ENCODE measurements at places on chromosomes 6 and 20.

GRCh38 chr6:95091823-95092436, 485.4 kb upstream of the MANEA start:
- no peak for DNase-seq

DNA sequence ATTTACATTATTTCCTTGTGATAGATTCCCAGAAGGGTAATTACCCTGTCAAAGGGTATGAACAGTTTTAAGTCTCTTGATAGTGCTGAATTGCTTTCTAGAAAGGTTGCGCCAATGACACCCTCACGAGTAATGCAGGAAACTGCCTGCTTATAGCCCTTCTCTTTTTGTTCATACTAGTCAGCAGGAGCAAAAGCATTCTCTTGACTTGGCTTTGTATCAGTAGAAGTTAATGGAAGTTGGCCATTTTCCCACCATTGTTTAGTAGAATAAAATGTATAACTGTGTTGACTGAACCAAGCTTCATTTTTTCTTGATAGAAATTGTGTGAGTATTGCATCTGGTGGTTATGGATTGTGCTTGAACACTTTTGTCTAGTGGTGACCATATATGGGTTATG, 100.1 kb downstream of the FARS2 start:
- DNase-seq, result no peak

- no peak for DNase-seq
These were observed 6.7 kb downstream of the C20orf203 start for GRCh38 chr20:32667027-32667426.

DNA sequence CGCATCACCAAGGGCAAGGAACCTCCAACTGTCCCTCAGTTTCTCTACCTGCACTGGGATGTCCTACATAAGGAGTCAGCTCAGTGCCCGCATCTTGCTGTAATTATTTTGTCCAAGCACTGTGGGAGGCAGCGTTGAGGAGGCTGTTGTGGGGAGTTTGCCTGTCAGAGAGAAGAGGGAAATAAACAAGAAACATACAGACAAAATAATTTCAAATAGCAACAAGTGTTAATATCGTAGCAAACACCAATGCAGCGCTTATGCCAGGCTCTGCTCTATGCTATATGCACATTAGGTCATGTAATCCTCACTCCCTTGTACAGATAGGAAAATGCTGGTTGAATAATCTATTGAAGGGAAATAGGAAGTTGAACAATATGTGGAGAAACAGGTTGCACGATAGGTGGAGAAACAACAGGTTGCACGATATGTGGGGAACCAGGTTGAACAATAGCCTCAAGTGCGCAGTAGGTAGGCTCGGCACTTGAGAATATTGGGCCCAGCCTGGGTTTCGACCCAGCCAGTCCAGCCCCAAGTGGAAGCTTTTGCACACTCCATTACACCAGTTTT, 91.2 kb upstream of the SIRPA start:
- DNase-seq, result no peak

- peak; percentile 53 for DNase-seq
These were observed 1.1 kb downstream of the CITED2 start for GRCh38 chr6:139373154-139373927.

GRCh38 chr6:67629258-67629657, 1005.8 kb upstream of the ADGRB3 start:
- no peak for DNase-seq

GRCh38 chr20:52309181-52309580, 117.6 kb upstream of the ZFP64 start:
- DNase-seq, result no peak

GRCh38 chr6:29680416-29680815, 536 bp downstream of the ZFP57 start:
- DNase-seq, result no peak
